Caco-2 (cell line): ENCODE measurements at places on chromosomes 16 and 17. TPM values are rescaled to one million over a fixed set of nuclear protein-coding genes. Genes with fewer than 3 reads are reported as not detected.

DNA sequence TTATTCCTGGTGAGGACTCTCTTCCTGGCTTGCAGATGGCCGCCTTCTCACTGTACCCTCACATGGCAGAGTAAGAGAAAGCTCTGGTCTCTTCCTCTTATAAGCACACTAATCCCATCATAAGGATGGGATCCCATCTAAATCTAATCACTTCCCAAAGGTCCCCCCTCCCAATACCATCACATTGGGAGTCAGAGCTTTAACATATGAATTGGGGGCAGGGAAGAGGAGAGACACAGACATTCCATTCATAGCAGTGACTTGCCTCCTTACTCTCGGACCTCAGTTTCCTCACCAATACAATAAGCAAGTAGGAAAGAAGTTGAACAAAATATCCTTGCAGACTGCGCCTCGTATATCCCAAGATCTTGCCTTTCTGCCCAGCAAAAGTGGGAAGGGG is 1.7 kb downstream of the CLEC19A start:
- no peak for DNase-seq
- no peaks in the 10 kb centered on the region for H3K36me3 ChIP-seq
- no peak overlapping the region for H3K27ac ChIP-seq
- no peak overlapping the region for H3K4me3 ChIP-seq

DNA sequence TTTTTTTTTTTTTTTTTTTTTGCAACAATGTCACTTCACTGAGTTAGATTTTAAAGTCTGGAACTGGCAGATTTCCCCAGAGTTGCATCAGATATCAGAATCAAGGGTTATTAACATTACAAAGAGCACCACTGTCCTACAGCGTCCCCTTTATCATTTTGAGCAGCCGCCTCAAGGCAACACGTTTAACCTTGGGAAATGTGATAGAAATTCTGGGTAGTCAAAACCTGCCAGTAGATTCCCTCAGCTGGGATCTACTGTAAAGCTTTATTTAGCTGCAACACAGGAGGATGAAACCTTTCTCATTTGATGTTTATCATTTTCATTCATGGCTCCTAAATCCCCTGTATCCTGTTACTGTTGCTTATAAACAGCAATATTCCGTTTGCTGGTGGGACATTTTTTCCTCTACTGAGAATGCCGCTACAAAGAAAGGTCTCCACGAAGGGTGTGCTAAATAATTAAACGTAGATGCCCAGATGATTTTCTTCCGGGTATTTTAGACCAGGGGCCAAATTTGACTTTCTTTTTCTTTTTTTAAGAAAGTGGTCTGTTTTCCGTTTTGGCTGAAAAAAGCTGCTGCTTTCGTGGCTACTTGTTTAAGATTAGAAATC is 436.1 kb upstream of the GOT2 start:
- no peak for DNase-seq
- H3K27me3 ChIP-seq: no peaks in the 10 kb centered on the region
- H3K4me3 ChIP-seq: no peak overlapping the region
- no peak overlapping the region for H3K27ac ChIP-seq
- H3K36me3 ChIP-seq: no peaks in the 10 kb centered on the region

GRCh38 chr17:7864995-7865650 is 7.3 kb downstream of the CYB5D1 start:
- peaks cover 9% of the 10 kb centered on the region; the same call in 1 of the 2 replicates for H3K4me1 ChIP-seq
- no peak overlapping the region for H3K4me3 ChIP-seq
- DNase-seq: no peak
- H3K36me3 ChIP-seq: no peaks in the 10 kb centered on the region

KCTD11 gene
- total RNA-seq: 5.1 and 5.4 TPM in 2 replicates

- no peak for DNase-seq
- H3K36me3 ChIP-seq: no peaks in the 10 kb centered on the region
- H3K27ac ChIP-seq: peak overlapping the region; percentile 88
- H3K27me3 ChIP-seq: no peaks in the 10 kb centered on the region
- H3K4me3 ChIP-seq: peak overlapping the region; percentile 78
These were observed 636 bp upstream of the ERN1 start for GRCh38 chr17:64130559-64131001.

DNA sequence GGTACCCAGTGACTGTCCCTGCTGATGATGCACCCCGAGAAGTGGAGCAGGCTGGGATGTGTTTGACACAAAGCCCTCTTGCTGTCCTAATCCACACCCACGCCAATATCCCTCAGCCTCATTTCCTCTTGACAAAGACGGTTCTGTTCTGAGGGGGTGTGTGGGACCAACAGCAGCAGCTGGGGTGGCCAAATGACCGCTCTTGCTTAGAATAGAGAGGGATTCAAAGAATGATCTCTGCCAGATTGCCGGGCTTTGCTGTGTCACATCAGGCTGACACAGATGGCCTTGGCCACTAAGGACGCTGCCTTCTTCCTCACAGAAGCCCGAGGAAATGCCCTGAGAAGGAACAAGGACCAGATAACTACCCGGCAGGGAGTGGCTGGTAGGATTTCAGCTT is 250.7 kb downstream of the NTN1 start:
- H3K27me3 ChIP-seq: no peaks in the 10 kb centered on the region
- H3K4me3 ChIP-seq: no peak overlapping the region
- no peak for DNase-seq
- no peaks in the 10 kb centered on the region for H3K36me3 ChIP-seq
- no peak overlapping the region for H3K27ac ChIP-seq
- no peaks in the 10 kb centered on the region for H3K4me1 ChIP-seq

GRCh38 chr16:27315333-27316037 is 1.7 kb downstream of the IL4R start:
- peaks cover 32% of the 10 kb centered on the region for H3K4me1 ChIP-seq
- H3K27me3 ChIP-seq: no peaks in the 10 kb centered on the region
- peak overlapping the region; percentile 74 for H3K27ac ChIP-seq
- no peaks in the 10 kb centered on the region for H3K36me3 ChIP-seq
- peak; percentile 21 for DNase-seq

MPP2 gene
- 5.2 and 5.6 TPM in 2 replicates for total RNA-seq

DNA sequence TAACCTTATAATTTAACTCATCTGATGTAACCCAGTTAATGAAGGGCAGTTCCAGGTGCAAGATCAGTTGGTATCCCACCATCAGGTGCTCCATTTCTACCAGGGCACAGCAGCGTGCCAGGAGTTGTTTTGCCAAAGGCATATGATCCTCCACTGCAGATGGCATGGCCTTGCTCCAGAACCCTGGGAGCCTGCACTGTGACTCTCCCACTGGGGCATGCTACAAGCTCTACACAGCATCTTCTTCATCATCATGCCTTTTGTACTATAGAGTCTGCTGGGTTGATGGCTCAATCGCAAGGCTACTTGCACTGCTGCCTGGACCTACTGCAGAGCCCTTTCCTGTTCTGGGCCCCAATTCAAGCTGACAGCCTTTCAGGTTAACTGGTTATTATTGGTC is 11.3 kb upstream of the MAPT start:
- no peaks in the 10 kb centered on the region for H3K27me3 ChIP-seq
- no peak overlapping the region for H3K4me3 ChIP-seq
- no peak overlapping the region for H3K27ac ChIP-seq
- DNase-seq: no peak

CFAP97D1 gene
- 0.18 TPM in 1 of 2 replicates, not detected in the other for total RNA-seq

GRCh38 chr16:53565296-53565863 is 62.4 kb upstream of the AKTIP start:
- no peak overlapping the region for H3K27ac ChIP-seq
- H3K4me3 ChIP-seq: no peak overlapping the region
